LHCN-M2 (cell line): ENCODE measurements at places on chromosomes 6 and 20. TPM values are rescaled to one million over a fixed set of nuclear protein-coding genes. Genes with fewer than 3 reads are reported as not detected.

GRCh38 chr20:29878281-29878741 lies 1379.2 kb upstream of the DEFB115 start:
- no peak for DNase-seq

DNA sequence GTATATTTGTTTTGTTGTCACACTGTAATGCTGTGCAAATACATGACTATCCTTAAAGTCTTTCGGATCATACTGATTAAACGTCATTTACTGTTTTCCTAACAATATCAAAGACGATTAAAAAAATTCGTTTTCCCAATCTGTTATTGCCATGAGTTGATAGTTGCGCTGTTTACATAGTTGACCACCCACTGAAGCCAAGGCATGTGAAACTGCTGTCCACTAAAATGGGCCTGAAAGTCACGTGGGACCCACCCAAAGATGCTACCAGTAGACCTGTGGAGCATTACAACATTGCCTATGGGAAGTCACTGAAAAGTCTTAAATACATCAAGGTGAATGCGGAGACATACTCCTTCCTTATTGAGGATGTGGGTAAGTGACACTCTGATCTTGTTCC lies 28.1 kb downstream of the FNDC1 start:
- no peak for DNase-seq

- no peak for DNase-seq
Measured at GRCh38 chr6:652865-653264, 4.0 kb downstream of the HUS1B start.

- DNase-seq: no peak
Measured at GRCh38 chr20:39705032-39705431, 742.9 kb downstream of the DHX35 start.

Gene TRIM15
- total RNA-seq: not detected in 2 replicates
